ENCODE measurements at places on chromosomes 5 and 9. TPM values are rescaled to one million over a fixed set of nuclear protein-coding genes. Genes with fewer than 3 reads are reported as not detected.

Gene CTXN3
- not detected for total RNA-seq

DNA sequence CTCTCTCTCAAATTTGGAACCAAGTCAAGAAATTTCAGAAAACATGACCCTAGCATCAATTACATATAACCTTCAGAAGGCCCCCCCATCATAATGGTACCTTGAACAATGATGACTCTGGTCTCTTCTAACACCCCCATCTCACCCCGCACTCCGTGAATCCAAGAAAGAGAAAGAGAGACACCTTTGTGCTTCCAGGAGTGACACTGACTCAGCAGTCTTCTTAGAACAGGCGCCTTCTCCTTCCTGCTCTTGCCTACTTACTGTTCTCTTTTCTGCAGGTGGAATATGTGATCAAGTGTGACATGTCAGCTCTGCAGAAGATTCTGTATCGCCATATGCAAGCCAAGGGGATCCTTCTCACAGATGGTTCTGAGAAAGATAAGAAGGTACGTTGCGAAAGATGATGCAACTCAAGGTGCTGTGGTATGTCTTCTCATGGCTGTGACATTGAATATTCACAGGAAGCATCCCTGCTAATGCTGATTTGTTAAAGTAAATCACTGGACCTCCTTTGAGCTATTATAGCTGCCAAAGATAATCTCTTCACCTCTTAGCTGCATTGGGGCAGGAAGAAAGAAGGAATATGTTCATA is 81.3 kb downstream of the SMARCA2 start:
- no peak for DNase-seq

Gene CD14
- total RNA-seq, result 2.2 TPM

Gene FGF1
- total RNA-seq, result 0.65 TPM

GRCh38 chr9:32877639-32878217 is 94.4 kb downstream of the TMEM215 start:
- DNase-seq, result no peak

- DNase-seq, result peak; percentile 70
Measured at GRCh38 chr5:14270209-14270702, 127.1 kb downstream of the TRIO start.

DNA sequence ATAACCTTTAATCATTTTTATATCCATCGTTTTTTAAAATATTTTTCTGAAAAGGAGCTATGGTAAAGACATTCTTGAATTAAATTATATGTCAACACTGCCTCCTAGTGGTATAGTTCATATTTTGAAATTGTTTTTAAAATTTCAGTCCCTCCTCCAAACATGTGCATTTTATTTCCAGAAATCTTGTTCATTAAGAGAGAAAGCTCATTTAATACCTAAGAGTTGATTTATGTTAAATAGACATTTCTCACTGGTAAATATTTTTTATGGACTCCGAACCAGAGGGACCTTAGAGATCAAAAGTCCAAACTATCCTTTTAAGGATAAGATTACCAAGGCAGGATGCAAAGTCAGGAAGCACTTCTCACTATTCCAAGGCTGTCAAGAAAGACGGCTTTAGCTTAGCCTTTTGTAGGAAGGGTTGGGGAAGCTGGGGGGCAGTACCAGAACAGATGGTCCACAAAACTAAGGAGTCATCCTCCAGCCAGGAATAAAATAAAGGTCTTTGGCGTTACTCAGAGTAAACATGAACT is 21.6 kb downstream of the BHMT start:
- DNase-seq, result peak; percentile 41

DNA sequence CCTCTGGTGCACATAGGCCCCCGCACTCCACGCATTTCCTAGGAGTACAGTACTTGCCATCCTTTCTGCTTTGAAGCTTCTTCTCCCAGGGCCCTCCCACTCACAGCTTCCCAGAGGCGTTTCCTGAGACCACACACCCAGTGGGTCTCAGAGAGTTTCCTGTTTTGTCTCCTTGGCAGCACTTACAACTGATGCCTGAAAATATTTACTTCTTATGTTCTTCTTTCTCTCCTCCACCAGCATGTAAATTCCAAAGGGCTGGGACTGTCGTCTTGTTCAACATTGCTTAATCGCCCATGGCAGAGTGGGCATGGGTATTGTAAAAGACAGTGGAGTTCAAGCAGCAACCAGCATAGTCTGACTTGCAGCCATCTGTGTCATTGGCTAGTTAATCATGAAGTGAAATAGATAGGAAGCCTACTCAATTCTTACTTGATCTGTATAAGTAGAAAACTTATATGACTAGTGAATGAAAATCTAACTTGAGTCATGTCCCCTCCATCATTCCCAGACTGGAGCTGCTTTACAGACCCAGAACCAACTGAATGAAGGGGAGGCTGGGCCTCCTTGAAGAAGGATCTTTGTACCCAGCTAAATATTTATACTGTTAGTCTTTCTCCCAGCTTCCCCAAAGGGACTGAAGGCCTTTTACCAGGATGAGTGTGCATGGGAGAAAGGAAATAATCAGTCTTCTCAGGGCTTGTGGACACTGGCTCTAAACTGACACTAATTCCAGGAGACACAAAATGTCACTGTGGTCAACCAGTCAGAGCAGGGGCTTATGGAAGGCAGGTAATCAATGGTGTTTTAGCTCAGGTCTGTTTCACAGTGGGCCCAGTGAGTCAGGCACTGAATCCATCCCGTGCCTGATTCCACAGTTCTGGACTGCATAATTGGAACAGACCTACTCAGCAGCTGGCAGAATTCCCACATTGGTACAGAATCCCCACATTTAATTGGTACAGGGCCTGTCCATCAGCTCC is 116.4 kb downstream of the SV2C start:
- DNase-seq, result no peak

Gene GPRIN1
- 3.0 TPM for total RNA-seq

All from MCF 10A (cell line).